ENCODE measurements at places on chromosomes 4 and X.

DNA sequence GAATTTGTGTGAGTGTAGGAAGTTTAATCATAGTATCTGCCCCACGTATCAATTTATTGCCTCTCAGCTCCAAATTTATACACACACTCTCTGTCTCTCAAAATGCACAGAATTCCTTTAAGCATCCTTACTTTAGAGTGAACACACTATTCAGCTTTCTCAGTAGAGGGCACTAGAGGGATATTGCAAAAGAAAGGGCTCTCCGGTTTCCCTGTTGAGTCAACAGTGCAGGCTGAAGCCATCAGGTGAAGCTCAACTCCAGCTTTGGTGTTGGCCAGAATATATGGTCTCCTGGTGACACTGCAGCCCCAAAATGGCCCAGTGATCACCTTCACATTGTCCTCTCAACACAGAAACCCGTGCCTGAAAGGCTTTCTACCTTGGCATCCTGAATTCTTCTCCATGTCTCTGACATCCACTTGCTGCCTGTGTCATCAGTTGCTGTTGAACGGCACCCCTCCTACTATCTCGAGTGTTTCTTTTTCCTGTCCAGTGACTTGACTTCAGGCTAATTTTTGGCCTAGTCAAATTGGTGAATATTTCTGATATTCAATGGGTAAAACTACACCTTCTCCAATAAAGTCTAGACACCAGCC is 670.5 kb downstream of the GABRG1 start:
- no peak for DNase-seq

GRCh38 chr4:115145393-115146160 is 32.2 kb upstream of the NDST4 start:
- DNase-seq: no peak

DNA sequence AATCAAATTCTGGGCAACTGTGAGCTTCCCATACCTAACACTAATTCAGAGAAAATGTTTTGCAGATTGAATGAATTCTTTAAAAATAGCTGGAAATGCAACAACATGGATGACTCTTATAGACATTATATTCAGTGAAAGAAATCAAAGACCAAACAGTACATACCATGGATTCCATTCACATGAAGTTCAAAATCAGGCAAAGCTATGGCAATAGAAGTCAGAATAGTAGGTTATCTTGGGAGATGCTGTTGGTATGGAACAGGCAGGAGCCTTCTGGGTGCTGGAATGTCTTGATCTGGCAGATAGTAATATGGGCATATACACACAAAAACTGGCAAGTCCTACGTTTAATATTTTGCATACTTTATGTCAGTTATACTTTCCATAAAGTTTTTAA is 25.5 kb upstream of the CBLL2 start:
- DNase-seq: no peak

DNA sequence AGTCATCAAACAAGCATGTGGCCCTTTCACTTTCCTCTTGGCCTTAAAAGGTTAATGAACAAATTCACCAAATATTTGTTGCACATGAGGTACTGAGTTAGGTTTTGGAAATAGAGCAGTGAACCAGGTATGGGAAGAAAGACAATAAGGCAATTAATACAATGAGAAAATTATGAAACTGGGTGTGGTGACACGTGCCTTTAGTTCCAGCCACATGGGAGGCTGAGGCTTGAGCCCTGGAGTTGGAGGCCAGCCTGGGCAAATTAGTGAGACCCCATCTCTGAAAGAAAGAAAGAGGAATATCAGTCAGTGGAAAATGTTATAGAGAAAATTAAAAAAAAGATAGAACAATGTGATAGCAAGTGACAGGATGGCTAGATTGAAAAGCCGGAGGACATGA is 8.1 kb downstream of the PHEX start:
- no peak for DNase-seq

- no peak for DNase-seq
Measured at GRCh38 chr4:88062843-88063242, 55.4 kb downstream of the PKD2 start.

DNA sequence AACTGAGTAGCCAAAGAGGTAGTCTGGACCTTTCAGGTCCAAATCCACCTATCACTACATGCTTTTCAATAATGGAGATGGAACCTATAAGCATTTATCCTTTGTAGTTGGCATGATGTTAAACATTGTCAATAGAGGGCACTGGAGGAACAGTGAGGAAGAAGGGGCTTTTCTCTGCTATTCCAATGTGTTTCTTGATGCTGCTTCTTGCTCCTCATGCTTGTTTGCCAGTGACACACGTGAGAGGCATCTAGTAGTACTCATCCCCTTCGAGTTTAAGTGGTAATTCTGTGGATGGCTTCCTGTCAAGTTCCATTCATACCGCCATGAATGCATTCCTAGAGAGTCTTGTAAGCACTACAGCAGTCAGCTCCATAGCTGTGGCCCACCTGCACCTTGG is 84.0 kb downstream of the NAA11 start:
- DNase-seq: no peak

GRCh38 chr4:121243485-121243884 is 79.4 kb upstream of the TNIP3 start:
- DNase-seq: no peak

GRCh38 chr4:87811977-87812376 is 12.6 kb downstream of the IBSP start:
- no peak for DNase-seq

DNA sequence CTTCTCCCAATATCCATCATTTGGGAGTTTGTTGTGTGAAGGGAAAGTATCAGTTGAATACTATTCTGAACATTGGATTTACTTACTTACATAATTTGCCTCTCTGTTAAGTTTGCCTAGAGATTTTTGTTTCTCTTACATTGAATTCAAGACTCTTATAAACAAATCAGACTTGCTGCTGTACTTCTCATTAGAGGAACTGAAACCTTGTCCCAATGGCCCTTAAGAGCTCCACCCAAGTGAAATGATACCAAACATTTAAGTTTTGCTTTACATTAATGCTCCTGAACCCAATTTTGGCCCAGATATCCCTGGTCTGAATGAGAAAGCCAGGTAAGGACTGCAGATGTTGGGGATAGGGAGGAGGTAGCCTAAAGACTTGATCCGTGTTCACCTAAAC is 32.0 kb downstream of the HAND2 start:
- DNase-seq: no peak

GRCh38 chr4:181138116-181138515 is 1105.1 kb upstream of the TENM3 start:
- no peak for DNase-seq

DNA sequence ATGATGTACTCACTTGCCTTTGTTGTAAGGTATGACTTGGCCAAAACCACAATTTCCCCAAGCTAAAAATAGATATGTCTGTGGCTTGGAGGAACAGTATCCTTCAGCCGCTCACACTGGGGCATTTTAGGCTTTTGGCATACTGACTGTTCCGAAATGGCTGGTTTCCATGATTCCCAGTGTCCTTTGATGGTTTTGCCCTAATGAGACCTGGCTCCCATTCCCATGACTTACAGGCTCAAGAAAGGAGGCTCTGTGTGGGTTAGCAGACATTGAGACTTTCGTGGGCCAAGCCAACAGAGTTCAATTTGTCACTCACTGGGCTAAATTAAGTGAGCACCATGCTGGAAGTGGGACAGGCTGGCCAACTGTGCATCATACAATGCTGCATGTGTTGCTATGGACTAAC is 150.6 kb downstream of the CEP135 start:
- peak; percentile 34 for DNase-seq

DNA sequence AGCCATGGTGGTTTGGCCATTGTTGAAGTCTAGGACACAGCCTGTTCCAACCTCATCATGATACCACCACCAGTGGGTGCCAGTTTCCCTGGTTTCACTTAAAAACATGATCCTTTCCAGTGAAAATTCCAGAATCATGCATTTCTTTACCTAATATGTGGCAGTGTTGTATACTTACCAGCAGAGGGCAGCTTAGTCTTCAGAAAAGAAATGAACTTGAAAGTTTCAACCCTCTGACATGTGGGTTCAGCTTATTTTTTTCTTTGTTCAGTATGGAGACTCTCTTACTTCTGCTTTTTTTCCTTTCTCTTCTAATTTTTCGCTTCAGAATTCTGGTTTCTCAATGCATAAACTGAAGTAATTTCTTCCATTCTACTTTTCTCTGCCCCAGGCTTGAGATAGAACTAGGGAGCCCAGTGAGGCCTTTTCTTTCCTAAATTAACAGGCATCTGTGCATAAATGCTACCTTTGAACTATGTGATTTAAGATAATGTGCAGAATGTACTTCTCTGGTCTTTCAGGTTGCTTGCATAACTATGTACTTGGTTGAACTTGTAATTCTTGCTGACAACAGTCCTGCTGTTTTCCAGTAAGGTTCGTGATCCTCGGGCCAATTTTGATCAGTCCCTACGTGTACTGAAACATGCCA is 10.7 kb downstream of the LIAS start:
- peak; percentile 19 for DNase-seq

DNA sequence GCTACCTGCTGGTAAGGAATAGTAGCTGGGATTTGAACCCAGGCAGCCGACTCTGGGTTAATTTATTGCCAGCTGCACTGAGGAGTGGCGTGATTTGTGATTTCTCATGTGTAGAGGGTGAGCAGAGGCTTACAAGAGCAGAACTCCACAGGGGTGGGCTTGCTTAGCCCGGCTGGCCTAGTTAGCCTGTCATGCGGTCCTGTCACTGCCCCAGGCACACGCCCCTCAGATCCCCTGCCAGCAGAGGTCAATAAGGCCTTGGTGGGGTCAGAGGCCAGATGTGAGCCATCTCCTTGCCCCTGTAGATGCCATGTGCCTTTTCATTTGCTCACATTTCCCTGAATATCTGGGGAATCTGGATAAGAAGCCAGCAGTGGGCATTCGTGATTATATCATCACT is 13.4 kb downstream of the NSDHL start:
- no peak for DNase-seq

GRCh38 chr4:167218022-167218608 is 16.2 kb downstream of the SPOCK3 start:
- no peak for DNase-seq

DNA sequence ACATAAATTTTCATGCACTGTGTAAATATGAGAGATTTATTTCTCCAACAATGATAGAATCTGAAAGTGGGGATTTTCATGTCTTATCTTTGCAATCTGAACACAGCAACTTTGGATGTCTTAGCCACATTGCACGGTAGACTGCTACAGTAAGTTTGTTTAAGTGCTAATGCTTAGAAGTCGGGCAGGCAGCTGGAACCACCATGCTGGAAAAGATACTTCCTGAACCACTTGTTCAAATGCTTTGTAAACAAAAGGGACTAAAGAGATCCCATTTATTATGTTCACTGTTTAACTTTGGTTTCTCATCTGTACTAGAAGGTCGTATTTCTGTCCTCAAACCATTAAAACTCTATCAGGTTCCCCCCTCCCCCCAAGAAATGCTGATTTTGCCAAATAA is 555.9 kb upstream of the DIPK2B start:
- DNase-seq: no peak

DNA sequence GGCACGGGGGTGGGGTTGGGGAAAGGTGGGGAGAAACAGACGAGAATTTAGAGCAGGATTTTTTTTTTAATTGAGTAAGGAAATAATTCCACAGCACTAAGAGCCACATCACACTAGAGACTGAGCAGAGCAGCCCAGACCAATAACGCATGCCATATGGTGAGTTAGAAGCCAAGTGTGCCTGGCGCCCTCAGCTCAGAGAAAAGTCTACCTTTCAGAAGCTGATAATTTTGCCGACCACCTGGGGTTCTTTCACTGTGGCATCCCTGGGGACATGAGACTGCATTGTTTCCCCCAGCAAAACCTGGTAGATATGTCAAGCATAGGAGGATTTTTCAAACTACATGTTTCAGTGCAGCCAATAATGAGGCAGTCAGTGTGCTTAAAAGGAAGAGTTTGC is 516.8 kb downstream of the SMARCA1 start:
- DNase-seq: no peak

DNA sequence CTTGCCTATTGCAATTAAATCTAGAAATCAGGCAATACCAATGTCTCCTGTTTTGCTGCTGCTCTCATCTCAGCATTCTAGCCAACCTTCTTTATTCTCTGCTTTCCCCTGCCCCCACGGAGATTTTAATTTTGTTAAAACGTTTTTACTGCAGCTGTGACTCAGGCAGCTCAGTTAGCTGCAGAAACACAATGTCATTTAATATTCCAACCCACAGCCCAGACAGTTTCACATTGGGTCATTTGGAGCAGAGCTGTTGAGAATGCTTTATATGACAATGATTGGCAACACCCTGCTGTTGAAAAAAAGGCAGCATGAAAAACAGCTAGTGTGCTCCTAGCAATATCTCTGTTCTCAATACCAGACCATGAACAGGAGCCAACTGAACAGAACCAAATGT is 12.6 kb upstream of the SLC10A4 start:
- no peak for DNase-seq

GRCh38 chr4:184268584-184269160 is 51.0 kb upstream of the ENPP6 start:
- DNase-seq: no peak

GRCh38 chr4:147482281-147482680 is 1.4 kb downstream of the EDNRA start:
- DNase-seq: no peak

GRCh38 chrX:52426810-52427209 is 58.0 kb downstream of the XAGE2 start:
- DNase-seq: no peak

GRCh38 chr4:119682099-119682498 is 53.5 kb upstream of the PDE5A start:
- no peak for DNase-seq

DNA sequence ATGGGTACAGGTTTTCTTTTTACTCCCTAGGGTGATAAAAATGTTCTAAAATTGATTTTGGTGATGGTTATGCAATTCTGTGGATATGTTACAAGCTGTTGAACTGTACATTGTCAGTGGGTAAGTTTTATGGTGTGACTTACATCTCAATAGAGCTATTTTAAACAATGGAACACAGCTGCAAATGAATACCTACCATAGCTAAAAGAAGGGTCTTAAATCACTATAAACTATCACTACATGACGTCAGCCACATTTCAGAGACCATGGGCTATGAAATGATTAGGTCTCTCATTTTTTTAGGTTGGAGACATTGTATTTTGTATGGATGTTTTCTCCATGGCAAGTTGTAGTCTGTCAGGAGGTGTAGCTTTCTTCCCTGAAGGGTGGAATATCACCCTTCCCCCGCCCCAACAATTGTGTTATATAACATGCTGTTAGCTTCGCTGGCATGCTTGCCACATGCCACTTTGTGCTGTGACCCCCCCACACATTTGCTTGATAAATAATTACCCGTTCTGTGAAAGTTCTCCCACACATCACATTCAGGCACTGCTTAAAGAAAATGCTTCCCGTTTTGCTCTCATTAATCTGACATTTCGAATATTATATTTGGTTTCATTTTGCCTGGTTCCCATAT is 159.7 kb downstream of the ARHGAP10 start:
- DNase-seq: no peak

GRCh38 chrX:65601126-65601525 is 66.3 kb upstream of the MSN start:
- DNase-seq: no peak
